Activated T-cell treated with anti-CD3 and anti-CD28 coated beads for 24 hours (primary cell): ENCODE measurements at places on chromosomes 2 and 18.

- DNase-seq, result no peak
These were observed 65.9 kb downstream of the INSIG2 start for GRCh38 chr2:118154176-118154575.

- DNase-seq, result no peak
These were observed 117.9 kb downstream of the PPP1R1C start for GRCh38 chr2:182103526-182103925.

DNA sequence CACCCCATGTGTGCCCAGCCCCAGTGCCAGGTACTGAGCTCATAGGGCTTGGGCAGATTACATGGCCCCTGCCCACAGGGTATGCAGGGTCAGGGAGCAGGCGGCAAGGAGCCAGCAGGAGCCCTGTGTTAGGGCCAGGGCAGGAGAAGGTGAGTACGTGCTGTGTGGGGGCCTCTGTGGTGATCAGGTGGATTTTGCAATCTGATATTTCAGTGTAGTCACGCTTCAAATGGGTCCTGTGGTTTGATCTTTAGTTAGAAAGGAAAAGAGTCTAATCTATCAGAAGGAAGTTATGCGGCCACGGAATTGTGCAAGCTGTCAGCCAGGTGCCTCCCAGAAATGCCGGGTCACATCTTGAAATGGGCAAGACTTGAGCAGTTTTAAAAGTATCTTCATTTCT, 13.9 kb downstream of the UBE2F start:
- no peak for DNase-seq

DNA sequence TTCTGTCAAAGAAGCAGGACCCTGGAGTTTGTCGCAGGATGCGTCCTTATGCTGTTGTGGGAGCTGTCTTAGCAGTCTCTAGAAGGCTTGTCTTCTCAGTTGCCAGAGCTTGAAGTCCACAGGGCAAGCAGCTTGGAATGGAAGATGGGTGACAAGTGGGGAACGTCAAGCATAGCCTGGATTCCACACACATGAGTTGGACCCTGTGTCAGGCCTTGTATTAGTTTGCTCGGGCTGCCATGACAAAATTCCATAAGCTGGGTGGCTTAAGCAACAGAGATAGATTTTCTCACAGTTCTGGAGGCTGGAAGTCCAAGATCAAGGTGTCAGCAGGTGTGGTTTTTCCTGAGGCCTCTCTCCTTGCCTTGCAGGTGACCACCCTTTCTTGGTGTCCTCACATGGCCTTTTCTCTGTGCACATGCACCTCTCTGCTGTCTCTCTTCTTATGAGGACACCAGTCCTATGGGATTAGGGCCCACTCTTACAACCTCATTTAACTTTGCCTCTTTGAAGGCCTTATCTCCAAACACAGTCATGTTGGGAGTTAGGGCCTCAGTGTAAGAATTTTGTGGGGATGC, 51.3 kb downstream of the THNSL2 start:
- DNase-seq, result no peak

- no peak for DNase-seq
These were observed 6.8 kb downstream of the SFT2D3 start for GRCh38 chr2:127707890-127708648.

DNA sequence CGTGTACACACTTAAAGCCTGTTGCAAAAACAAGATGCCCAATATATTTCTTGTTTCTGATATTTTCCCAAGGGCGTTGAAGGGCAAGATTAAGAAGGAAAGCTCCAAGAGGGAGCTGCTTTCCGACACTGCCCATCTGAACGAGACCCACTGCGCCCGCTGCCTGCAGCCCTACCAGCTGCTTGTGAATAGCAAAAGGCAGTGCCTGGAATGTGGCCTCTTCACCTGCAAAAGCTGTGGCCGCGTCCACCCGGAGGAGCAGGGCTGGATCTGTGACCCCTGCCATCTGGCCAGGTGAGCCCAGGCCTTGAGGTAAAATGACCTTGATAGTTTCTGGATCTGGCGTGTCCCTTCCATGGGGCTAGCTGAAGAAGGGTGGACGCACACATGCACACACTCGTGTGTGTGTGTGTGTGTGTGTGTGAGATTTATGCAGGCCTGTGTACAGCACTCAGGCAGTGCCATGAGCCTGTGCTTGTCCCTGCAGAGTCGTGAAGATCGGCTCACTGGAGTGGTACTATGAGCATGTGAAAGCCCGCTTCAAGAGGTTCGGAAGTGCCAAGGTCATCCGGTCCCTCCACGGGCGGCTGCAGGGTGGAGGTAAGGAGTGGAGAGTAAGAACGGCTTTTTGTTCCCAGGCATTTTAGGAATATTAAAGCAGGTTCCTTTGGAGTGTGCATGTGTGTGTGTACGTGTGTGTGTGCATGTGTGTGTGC, 23.6 kb downstream of the MLPH start:
- no peak for DNase-seq

GRCh38 chr2:79512442-79513401, at the start of gene CTNNA2:
Gene CTNNA2, plus strand, starts transcription at chr2:79513051.
- DNase-seq, result peak; percentile 4

DNA sequence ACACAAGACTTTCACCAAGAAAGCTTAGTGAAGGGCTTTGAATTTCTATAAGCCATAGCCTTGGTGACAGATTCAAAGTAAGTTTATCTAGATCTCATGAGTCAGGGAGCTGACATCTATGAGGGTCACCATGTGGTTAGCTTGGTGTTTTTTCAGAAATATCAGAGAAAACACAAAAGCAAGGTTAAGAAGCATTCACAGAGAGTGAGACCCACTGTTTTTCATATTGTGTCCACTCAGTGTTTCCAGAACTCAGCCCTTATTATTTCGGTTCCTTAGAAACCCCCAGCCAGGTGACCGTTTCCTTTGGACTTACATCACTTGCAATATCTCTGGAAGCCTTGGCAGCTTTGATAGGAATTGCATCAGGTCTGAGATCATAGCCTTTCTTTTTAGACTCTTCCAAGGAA, 76.6 kb downstream of the NEB start:
- no peak for DNase-seq

- DNase-seq, result no peak
These were observed 34.3 kb downstream of the CIB4 start for GRCh38 chr2:26606847-26607190.

- DNase-seq, result no peak
These were observed 379.9 kb downstream of the PIK3C3 start for GRCh38 chr18:42334931-42335330.

- no peak for DNase-seq
These were observed 863 bp upstream of the SIX2 start for GRCh38 chr2:45009928-45010701.

GRCh38 chr18:14921547-14921946, 173.6 kb downstream of the ANKRD30B start:
- no peak for DNase-seq

DNA sequence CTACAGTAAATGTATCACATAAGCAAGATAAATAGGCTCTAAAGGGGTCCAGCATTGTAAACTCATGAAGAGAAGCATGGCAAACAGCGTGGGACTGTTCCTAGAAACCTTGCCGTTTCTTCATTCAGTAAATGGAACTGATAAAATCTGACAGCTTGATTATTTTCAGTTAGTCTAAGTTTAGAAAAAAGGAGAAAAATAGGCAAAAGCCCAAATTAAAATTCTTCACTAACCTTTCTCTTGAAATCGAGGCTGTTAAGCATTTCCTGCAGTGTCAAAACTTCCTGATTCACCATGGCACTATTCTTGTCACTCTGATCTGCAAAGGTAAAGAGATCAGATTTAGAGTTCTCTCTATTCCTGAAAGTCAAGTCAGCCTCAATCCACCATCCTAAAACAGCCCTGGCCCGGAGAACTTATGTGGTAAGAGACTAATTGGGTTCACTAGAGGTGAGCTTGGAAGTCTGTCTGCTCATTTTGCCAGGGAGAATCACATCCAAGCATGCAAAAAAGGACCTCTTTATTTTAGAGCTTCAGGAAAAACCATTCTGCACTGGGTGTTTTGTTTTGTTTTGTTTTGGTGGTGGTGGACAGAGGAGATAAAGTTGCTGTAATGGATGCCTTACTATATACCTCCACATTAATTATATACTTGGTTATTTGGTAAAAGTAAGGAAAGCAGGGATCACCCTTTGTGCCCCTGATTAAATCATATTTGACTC, 52.4 kb upstream of the STAT1 start:
- DNase-seq, result no peak

DNA sequence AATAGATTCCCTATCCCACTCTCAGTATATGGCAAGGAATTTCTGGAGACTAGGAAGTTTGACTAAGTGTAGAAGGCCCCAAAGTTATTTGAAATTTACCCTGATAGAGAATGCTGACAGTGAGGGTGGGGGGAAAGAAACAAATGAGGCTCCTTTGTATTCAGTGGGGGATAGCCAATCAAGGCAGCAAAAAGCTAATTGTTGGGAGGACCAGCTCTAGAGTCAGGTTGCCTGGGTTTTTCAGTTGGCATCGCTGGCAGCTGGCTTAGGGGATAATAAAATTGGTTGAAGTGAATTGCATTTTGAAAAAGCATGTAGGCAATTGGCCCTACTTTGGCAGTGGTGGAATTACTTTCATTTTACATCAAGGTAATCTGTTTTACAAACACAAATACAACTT, 79.4 kb upstream of the STAM2 start:
- DNase-seq, result no peak

DNA sequence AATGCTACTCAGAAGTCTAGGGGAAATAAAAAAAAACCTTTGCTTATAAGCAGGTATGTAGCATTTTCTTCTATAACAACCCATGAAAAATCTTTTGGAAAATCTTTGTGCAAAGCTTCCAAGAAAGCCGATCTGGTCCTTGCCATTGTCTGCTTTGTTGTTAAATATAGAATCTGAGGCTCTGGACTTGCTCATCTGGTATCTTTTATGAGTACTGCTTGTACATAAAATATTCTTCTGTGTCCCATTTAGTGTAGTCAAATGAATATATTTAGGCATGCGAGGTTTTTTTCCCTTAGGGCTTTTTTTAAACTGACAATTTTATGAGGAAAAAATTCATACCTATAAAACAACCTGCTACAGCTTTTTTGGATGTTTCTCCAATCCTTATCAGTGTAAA, 45.0 kb upstream of the RMND5A start:
- DNase-seq, result no peak
